ENCODE measurements at places on chromosomes 12 and 14.

DNA sequence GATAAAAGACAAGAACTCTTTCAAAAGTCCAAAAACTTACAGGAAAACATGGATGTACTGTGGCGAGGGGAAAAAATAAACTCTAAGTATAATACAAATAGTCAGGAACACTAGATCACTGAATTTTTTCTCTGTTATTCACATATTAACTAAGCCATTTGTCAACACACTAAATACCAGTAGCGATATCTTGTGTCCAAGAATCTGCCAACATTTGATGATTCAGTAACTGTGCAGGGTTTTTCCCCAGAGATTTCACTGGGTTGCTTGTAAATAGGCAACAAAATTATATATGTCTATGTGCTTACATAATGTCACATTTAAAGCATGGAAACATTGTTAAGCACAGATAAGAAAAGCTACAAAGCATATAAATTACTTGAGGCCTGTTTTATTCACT lies 205.9 kb downstream of the KIF21A start:
- H3K4me1 ChIP-seq, result peaks cover 13% of the 10 kb centered on the region
- DNase-seq, result no peak
- H3K27ac ChIP-seq, result no peak overlapping the region
- no peak overlapping the region for H3K4me3 ChIP-seq

DNA sequence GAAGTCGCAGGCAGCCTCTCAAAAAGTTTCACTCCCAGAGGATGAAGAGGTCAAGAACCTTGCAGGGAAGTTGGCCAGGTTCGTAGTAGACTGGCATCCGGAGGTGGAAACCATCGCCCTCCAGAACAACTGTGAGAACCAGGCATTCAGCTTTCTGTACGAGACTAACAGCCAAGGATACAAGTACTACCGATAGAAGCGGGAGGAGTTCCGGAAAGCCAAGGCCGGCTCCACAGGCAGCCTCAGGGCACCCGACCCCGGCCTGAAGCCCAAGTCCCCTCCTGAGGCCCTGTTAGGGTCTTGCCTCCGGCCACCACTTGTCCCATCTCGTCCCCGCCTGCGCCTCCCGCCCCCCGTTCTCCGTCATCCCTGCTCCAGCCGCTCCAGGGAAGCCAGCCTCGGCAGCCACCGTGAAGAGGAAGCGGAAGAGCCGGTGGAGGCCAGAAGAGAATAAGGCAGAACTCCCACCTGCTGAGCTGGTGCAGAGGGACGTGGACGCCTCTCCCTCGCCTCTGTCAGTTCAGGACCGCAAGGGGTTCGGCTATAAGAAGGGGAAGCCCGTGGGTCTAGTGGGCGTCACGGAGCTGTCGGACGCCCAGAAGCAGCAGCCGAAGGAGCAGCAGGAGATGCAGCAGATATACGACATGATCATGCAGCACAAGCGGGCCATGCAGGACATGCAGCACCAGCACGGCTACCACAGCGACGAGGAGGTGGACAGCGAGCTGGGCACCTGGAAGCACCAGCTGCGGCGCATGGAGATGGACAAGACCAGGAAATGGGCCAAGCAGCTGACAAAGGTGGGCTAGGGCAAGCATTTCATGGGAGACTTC lies 366.8 kb upstream of the ATXN7L3B start:
- no peak overlapping the region for H3K27ac ChIP-seq
- H3K4me3 ChIP-seq, result no peak overlapping the region
- H3K36me3 ChIP-seq, result no peaks in the 10 kb centered on the region
- no peak for DNase-seq
- no peaks in the 10 kb centered on the region for H3K4me1 ChIP-seq

GRCh38 chr14:24900269-24901100 lies 149.5 kb downstream of the STXBP6 start:
- peaks cover 3% of the 10 kb centered on the region for H3K4me1 ChIP-seq
- H3K36me3 ChIP-seq, result no peaks in the 10 kb centered on the region
- no peak overlapping the region for H3K27ac ChIP-seq
- no peak overlapping the region for H3K4me3 ChIP-seq
- DNase-seq, result no peak

- peak overlapping the region; percentile 36 for H3K4me3 ChIP-seq
- H3K4me1 ChIP-seq, result peaks cover 9% of the 10 kb centered on the region
- H3K27me3 ChIP-seq, result peaks cover 36% of the 10 kb centered on the region
- H3K36me3 ChIP-seq, result no peaks in the 10 kb centered on the region
Observed at GRCh38 chr12:110937104-110937641, 16.8 kb upstream of the MYL2 start.

DNA sequence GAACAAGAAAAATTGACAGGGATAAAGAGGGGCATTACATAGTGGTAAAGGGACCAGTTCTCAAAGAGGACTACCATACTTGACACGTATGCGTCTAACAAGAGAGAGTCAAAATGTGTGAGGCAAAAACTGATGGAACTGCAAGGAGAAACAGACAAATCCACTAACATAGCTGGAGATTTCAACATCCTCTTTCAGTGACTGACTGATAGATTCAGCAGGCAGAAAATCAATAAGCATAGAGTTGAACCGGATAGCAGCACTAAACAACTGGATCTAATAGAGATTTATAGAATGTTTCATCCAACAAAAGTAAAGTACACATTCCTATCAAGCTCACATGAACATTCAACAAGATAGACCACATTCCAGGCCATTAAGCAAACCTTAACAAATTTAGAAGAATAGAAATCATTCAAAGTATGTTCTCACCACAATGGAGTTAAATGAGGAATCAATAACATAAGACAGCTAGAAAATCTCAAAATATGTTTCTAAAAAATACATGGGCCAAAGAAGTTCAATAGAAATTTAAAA lies 16.1 kb upstream of the CRACR2A start:
- no peaks in the 10 kb centered on the region for H3K36me3 ChIP-seq
- H3K27me3 ChIP-seq, result no peaks in the 10 kb centered on the region
- no peaks in the 10 kb centered on the region for H3K4me1 ChIP-seq
- no peak for DNase-seq

GRCh38 chr14:99753225-99754140 lies 39.7 kb upstream of the EML1 start:
- no peak overlapping the region for H3K4me3 ChIP-seq
- H3K27me3 ChIP-seq, result no peaks in the 10 kb centered on the region
- H3K36me3 ChIP-seq, result no peaks in the 10 kb centered on the region
- no peak overlapping the region for H3K27ac ChIP-seq
- peak; percentile 39 for DNase-seq

- H3K27ac ChIP-seq, result no peak overlapping the region
- peaks cover 21% of the 10 kb centered on the region for H3K4me1 ChIP-seq
- no peak overlapping the region for H3K4me3 ChIP-seq
Observed at GRCh38 chr12:120416490-120417216, 21.3 kb upstream of the COX6A1 start.

GRCh38 chr14:102462391-102462790 lies 47.2 kb downstream of the ANKRD9 start:
- no peak for DNase-seq
- no peaks in the 10 kb centered on the region for H3K36me3 ChIP-seq
- no peaks in the 10 kb centered on the region for H3K27me3 ChIP-seq
- H3K4me1 ChIP-seq, result no peaks in the 10 kb centered on the region
- H3K4me3 ChIP-seq, result no peak overlapping the region

- H3K27ac ChIP-seq, result no peak overlapping the region
- peak; percentile 36 for DNase-seq
- peak overlapping the region; percentile 53 for H3K4me3 ChIP-seq
- H3K27me3 ChIP-seq, result peaks cover 88% of the 10 kb centered on the region
Observed at GRCh38 chr12:109310247-109311125, 1.4 kb upstream of the FOXN4 start.

DNA sequence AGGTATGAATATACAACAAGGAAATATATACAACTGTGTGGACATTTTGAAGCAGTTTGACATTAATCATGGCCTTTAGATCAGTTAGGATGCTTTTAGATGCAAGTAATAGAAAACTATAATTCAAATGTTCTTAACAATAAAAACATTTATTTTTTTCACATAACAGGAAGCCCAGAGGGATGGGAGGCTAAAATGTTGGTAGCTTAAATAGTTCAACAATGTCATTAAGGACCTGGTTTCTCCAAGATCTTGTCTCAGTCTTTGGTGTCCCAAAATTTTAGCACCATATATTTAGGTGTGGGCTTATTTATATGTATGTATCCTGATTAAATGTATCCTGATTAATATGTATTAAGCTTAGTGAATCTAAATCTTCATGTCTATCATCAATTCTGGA lies 292.4 kb downstream of the NUAK1 start:
- H3K4me1 ChIP-seq, result peaks cover 5% of the 10 kb centered on the region
- H3K4me3 ChIP-seq, result no peak overlapping the region
- DNase-seq, result no peak
- H3K27ac ChIP-seq, result no peak overlapping the region
- H3K36me3 ChIP-seq, result no peaks in the 10 kb centered on the region

- no peak overlapping the region for H3K27ac ChIP-seq
- no peaks in the 10 kb centered on the region for H3K36me3 ChIP-seq
- no peak for DNase-seq
- no peaks in the 10 kb centered on the region for H3K4me1 ChIP-seq
- no peaks in the 10 kb centered on the region for H3K27me3 ChIP-seq
- H3K4me3 ChIP-seq, result no peak overlapping the region
Observed at GRCh38 chr14:87430810-87431209, 562.2 kb downstream of the GALC start.

- no peaks in the 10 kb centered on the region for H3K36me3 ChIP-seq
- no peak overlapping the region for H3K27ac ChIP-seq
- H3K4me3 ChIP-seq, result peak overlapping the region; percentile 71
- peaks cover 18% of the 10 kb centered on the region for H3K4me1 ChIP-seq
Observed at GRCh38 chr14:88825503-88825902, 1.1 kb downstream of the TTC8 start.

- peak overlapping the region; percentile 73 for H3K4me3 ChIP-seq
- H3K36me3 ChIP-seq, result no peaks in the 10 kb centered on the region
- no peak overlapping the region for H3K27ac ChIP-seq
Observed at GRCh38 chr12:33438025-33438772, 1.4 kb downstream of the SYT10 start.

- H3K4me1 ChIP-seq, result peaks cover 11% of the 10 kb centered on the region
- H3K4me3 ChIP-seq, result no peak overlapping the region
- H3K27me3 ChIP-seq, result no peaks in the 10 kb centered on the region
- no peak for DNase-seq
- no peak overlapping the region for H3K27ac ChIP-seq
Observed at GRCh38 chr14:81561084-81561775, 27.6 kb upstream of the SEL1L start.

- H3K4me1 ChIP-seq, result peaks cover 8% of the 10 kb centered on the region
- no peak overlapping the region for H3K4me3 ChIP-seq
- H3K27me3 ChIP-seq, result no peaks in the 10 kb centered on the region
Observed at GRCh38 chr12:42568952-42569915, 20.3 kb downstream of the PRICKLE1 start.

- no peaks in the 10 kb centered on the region for H3K27me3 ChIP-seq
- H3K4me3 ChIP-seq, result no peak overlapping the region
Observed at GRCh38 chr12:28879379-28879778, 269.7 kb upstream of the FAR2 start.

DNA sequence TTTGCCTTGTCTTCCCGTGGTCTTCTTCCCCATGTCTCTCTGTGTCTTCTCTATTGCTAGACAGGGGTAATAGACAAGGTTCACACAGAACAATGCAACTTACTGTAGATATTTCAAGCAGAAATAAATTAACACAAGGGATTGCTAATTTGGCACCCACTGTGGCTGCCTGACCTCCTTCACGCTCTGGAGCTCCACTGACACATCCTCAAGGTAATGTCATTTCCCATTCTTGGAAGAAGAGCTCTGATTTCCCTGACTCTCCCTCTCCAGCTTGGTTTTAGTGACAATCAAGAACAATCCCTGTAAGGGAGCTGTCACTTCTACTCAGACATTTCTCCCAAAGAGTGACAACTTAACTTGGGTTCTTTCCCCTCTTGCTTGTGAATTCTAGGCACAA lies 105.4 kb upstream of the NAP1L1 start:
- no peak overlapping the region for H3K4me3 ChIP-seq
- no peaks in the 10 kb centered on the region for H3K27me3 ChIP-seq
- no peak overlapping the region for H3K27ac ChIP-seq
- no peak for DNase-seq
- H3K36me3 ChIP-seq, result no peaks in the 10 kb centered on the region
- peaks cover 14% of the 10 kb centered on the region for H3K4me1 ChIP-seq

DNA sequence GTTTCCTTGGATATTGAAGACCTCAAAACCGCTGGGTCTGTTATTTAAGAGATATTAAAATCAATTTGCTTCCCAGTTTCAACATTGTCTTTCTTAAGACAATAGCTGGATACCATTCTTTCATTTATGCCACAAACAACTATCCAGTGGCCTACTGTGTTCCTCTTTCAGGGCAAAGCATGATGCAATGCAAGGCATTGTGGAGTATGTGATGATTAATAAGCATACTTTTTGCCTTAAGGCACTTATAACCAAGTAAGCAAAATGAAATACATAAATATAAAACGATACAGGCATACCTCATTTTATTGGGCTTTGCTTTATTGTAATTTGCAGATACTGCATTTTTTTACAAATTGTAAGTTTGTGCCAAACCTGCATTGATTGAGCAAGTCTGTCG lies 45.5 kb downstream of the SCN8A start:
- peaks cover 13% of the 10 kb centered on the region for H3K4me1 ChIP-seq
- H3K27ac ChIP-seq, result no peak overlapping the region
- DNase-seq, result no peak
- H3K27me3 ChIP-seq, result no peaks in the 10 kb centered on the region
- H3K36me3 ChIP-seq, result no peaks in the 10 kb centered on the region
- no peak overlapping the region for H3K4me3 ChIP-seq

- no peaks in the 10 kb centered on the region for H3K36me3 ChIP-seq
- DNase-seq, result no peak
- H3K4me3 ChIP-seq, result no peak overlapping the region
- no peaks in the 10 kb centered on the region for H3K27me3 ChIP-seq
- H3K4me1 ChIP-seq, result no peaks in the 10 kb centered on the region
Observed at GRCh38 chr12:120959111-120959878, 19.0 kb upstream of the HNF1A start.

GRCh38 chr12:6724409-6724797 lies 557 bp downstream of the COPS7A start:
- H3K36me3 ChIP-seq, result no peaks in the 10 kb centered on the region
- DNase-seq, result no peak
- no peaks in the 10 kb centered on the region for H3K27me3 ChIP-seq
- H3K4me3 ChIP-seq, result peak overlapping the region; percentile 79

- H3K4me3 ChIP-seq, result no peak overlapping the region
- peaks cover 40% of the 10 kb centered on the region for H3K4me1 ChIP-seq
- peaks cover 12% of the 10 kb centered on the region for H3K27me3 ChIP-seq
- DNase-seq, result no peak
- no peaks in the 10 kb centered on the region for H3K36me3 ChIP-seq
Observed at GRCh38 chr12:53051058-53051880, 1.4 kb downstream of the TNS2 start.

- H3K27ac ChIP-seq, result no peak overlapping the region
- peak; percentile 47 for DNase-seq
- H3K4me1 ChIP-seq, result no peaks in the 10 kb centered on the region
- H3K4me3 ChIP-seq, result no peak overlapping the region
- no peaks in the 10 kb centered on the region for H3K36me3 ChIP-seq
Observed at GRCh38 chr14:93857500-93858283, 69.4 kb upstream of the PRIMA1 start.

GRCh38 chr12:119180380-119181040 lies 1.8 kb downstream of the HSPB8 start:
- no peaks in the 10 kb centered on the region for H3K36me3 ChIP-seq
- H3K27me3 ChIP-seq, result peaks cover 20% of the 10 kb centered on the region
- no peak overlapping the region for H3K27ac ChIP-seq
- H3K4me1 ChIP-seq, result no peaks in the 10 kb centered on the region

Data from neural progenitor cell (in vitro differentiated cells).